ENCODE measurements at places on chromosomes 1 and 21. TPM values are rescaled to one million over a fixed set of nuclear protein-coding genes. Genes with fewer than 3 reads are reported as not detected.

The TMPRSS2 gene
- not detected for polyA plus RNA-seq

GRCh38 chr1:85019994-85020393 lies 23.1 kb upstream of the MCOLN2 start:
- no peak for DNase-seq

- DNase-seq: no peak
Measured at GRCh38 chr1:174406421-174406820, 41.3 kb upstream of the GPR52 start.

GRCh38 chr1:211514030-211514754 lies 22.2 kb upstream of the RD3 start:
- peak; percentile 72 for DNase-seq

DNA sequence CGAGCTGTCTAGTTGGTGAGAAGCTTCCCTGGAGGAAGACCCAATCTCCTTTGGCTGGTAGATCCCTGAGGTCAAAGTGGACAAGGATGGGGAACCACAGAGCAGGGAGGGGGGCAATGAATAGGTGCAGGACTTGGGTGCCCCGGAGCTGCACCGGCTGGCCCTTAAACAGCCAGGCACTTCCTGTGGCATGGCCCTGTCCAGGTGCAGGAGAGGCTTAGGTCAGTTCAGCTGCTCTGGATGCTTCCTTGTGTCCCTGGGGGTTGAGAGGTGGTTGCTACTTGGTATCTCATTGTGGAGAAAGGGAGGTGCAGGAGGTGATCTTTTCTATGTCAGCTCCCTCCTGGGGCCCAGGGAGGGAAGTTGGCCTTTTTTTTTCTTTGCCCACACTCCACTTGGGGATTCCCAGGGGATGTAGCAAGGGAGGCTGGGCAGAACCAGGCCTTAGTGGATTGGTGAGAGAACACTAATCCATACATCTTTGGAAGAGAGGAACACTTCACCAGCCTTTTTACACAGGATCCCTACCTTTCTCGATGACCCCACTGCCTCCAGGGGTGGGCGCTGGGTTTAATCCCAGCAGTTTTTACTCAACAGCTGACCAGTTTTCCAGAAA lies 1.2 kb upstream of the ST3GAL3 start:
- DNase-seq: no peak
